ENCODE measurements at places on chromosomes 5 and 9.

GRCh38 chr5:36436306-36436705 is 134.6 kb upstream of the RANBP3L start:
- no peak for DNase-seq

DNA sequence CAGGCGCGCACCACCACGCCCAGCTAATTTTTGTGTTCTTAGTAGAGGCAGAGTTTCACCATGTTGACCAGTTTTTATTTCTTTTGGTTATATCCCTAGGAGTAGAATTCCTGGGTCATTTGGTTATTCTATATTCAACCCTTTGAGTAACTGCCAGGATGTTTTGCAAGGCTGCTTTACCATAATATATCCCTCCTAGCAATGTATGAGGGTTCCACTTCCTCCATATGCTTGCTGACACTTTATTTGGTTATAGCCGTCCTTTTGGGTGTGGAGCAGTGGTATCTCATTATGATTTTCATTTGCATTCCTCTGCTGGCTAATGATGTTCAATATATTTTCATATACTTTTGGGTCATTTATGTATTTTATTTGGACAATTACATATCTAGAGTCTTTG is 81.2 kb downstream of the RAB24 start:
- no peak for DNase-seq

GRCh38 chr5:81310402-81311063 is 9.1 kb downstream of the ZCCHC9 start:
- no peak for DNase-seq

GRCh38 chr5:160543395-160543794 is 121.7 kb downstream of the PTTG1 start:
- no peak for DNase-seq

DNA sequence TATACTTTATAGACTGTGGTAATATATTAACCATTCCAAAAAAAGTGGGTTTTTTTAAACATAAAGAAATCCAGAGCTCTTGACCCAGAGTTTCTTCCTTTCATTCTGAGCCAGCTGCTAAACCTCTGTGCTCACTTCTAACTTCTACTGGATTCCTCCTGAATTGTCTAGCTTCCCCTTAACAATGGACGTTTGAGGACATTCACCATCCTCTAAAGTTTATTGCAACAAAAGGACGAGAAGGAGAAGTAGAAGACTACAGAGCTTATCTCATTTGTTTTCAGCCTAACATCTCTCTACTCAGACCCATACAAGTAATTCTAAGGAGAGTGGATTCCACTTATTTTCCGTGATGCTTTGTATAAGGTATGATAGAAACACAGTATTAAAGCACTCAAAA is 284.2 kb downstream of the MAST4 start:
- no peak for DNase-seq

- no peak for DNase-seq
Measured at GRCh38 chr9:15018096-15018637, 107.9 kb upstream of the FREM1 start.

- DNase-seq, result no peak
Measured at GRCh38 chr5:134581241-134581981, 51.2 kb downstream of the SAR1B start.

DNA sequence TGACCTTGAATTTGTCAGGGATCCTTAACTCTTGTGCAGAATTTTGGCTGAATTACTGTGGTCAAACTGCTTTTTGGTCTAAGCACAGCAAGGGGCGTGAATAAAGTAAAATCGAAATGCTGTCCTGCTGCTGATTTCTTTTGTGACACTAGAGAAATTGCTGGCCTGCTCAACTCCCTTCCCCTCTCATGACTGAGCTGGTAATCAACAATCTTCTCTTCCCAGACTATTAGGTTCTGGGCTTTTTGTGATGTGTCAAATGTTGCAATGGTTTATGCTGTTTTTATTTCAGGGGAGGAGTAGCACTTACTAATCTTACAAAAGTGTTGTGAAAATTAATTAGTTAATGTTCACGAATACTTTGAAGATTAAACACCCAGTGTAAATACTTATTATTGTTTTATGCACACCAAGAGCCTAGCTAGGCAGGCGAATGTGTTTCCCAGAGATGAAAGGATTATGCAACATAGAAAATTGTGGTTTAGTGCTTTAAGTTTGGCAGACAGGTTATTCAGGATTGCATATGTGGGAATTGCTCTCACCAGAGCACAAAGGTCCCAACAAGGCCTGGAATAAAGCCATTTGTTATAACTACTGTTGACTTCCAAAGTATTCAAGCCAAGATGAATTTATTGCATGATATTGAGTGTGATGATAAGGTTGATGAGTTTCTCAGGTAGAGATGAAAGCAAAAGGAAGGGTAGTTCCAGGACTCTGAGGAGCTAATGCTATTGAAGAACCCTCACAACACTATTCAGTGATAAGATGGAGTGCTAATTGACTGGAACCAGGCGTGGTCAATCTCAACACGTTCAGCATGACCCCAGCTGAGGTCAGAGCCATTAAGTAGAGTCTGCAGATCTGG is 280.7 kb upstream of the ZNF608 start:
- no peak for DNase-seq

DNA sequence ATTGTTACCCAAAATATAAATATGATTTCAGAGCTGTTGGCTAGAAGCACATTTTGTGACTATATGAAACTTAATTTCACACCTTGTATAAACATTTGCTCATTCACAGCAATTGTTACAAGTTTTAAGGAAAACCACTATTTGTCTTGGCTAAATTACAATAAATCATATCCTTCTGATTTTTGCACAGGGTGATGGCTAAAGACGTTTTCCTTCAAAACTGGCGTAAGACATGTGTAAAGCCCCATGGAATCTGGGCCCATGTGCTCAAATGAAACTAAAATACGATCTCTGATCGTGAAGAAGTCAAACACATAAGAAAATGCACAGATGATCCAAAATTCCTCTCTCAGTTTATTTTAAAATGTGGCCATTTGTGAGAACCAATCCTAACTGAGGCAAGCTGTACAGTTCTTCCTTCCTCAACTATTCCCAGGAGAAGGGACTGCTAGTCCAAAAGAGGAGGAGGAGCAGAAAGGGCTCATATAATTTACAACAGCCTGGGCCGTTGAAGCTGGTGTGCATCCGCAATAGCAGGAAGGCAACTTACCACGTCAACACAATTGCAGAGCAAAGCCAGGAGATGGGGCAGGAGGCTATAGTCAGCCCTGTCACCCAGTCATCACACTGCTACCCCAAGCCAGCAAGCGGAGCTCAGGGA is 98.4 kb downstream of the MED27 start:
- no peak for DNase-seq

DNA sequence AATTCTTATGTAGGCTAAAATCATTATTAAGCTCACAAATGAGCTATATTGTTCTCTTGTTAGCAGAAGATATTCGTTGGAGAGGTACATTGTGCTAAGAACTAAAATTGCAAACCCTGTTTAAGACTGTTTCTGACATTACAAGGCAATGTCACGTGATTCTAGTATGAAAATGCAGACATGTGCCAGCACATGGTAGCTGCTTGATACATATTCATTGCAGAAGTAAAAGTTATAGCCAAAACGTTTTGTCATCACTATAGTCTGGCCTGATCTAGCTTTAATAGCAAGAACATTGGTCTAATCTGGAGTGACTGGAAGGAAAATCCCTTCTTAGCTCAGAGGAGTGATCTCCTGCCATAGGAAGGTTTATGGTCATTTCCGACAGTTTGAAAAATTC is 144.7 kb downstream of the CFAP90 start:
- no peak for DNase-seq

GRCh38 chr5:52825826-52826225 is 38.1 kb downstream of the ITGA1 start:
- DNase-seq, result no peak

DNA sequence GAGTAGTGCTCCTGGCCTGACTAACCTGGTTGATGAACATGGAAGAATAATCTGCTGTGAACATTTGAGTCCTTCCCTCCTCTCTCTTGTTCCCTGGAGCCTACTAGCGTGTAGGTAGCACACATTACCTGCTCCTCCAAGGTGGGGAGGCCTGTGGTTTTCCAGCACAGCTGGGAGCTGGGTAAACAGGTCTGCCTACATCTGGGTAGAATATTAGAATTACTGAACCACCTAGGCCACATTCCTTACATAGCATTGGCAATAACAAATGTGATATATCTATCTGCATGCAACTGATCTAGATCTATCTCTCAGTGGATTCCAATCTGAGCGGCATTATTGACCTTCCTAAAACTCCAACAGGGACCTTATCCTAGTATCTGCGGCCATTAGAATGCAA is 151.0 kb upstream of the ZNF366 start:
- no peak for DNase-seq

- no peak for DNase-seq
Measured at GRCh38 chr9:125293134-125293533, 31.5 kb downstream of the GAPVD1 start.

Measured in HEK293T (cell line).